ENCODE measurements at places on chromosomes 1 and 21.

GRCh38 chr1:179440971-179441370 lies 75.2 kb downstream of the AXDND1 start:
- no peak for DNase-seq

DNA sequence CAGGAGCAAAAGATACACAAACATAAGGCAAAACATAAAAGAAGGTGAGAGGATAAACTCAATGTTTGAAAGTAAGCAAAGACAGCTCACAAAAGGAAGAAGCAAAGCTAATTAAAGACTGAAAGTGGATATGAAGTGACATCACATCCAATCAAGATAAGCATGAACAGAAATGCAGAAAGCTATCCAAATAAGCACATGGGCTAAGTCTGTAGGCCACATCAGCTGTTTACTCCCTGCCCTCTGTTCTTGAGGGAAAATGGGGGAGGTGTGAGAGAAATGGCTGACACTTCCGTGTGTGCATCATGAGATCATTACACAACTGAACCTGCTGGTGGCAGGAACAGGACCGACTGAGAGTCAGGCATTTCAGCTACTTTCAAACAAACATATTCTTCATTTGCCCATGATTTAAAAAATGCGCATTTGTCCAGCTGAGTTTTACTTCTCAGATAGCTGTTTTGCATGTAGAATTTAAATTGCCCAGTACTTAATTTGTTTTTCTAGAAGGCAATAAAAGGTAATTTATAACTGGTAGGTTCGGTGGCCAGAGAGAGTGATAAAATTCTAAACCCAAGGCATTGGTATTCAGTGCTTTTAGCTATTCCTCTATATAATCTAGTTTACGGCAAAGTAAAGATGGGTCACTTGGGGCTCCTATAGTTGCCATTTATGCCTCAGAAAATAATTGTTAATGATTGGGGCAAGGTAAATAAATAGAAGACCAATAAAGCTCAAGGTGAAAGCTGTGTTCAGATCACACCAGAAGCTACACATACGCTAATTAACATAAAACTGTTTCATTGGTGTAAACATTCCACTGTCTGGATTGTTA lies 27.2 kb upstream of the MAN1A2 start:
- DNase-seq, result no peak

DNA sequence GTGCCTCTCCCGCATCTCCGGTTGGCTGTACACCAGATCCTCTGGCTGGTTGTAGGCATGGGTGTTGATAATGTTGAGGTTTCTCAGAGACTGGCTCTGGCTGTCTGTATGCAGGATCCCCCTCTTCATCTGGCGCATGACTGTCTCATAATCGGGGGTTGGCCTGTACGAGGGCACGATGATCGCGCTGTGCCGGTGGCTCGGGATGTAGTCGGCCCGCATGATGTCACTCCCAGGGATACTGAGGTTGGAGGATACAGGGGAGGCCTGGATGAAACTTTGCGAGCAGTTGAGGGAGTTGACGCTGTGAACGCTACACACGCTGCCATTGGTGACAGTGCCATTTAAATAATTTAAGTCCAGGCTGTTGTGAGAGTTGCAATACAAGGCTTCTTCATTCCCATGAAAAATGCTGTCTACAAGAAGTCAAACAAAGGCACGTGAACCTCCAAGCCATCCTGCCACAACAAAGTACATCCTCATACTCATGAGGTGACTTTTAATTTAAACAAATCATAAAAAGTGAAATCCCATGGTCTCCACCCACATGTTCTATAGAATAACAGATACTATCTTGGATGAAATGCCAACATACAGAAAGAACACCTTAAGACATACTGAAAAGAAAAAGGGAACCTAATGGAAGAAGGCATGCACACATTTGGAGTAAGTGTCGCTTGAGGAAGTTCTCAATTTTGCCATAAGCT lies 103.6 kb downstream of the SMYD2 start:
- no peak for DNase-seq

DNA sequence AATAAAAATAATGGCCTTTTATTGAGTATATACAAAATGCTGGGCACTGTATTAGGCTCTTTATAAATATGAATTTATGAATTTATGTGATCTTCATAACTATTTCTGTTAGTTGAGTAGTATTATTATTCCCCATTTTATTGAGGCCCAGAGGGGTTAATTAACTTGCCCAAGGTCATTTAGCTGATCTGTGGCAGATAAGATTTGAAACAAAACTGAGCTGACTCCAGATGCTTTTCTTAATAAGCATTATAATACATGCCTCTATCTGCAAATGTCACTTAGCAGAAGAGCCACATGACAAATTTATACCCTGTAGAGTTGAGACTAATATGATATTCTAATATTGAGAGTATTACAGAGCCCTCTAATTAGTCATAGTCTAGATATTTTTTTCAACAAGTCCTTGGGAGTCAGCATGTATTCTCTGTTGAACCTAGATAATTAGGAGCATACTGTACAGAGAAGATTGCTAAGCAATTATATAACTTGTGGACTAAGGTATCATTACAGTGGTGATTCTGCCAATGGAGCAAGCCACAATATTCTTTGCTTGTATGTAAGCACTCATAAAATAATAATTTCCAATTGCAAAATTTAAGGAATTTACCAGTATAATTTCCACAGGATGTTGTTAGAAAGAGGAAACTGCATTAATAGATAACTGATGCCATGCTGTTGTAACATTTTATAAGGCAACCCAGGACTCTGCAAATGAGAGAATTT lies 112.0 kb downstream of the LRRC40 start:
- no peak for DNase-seq

DNA sequence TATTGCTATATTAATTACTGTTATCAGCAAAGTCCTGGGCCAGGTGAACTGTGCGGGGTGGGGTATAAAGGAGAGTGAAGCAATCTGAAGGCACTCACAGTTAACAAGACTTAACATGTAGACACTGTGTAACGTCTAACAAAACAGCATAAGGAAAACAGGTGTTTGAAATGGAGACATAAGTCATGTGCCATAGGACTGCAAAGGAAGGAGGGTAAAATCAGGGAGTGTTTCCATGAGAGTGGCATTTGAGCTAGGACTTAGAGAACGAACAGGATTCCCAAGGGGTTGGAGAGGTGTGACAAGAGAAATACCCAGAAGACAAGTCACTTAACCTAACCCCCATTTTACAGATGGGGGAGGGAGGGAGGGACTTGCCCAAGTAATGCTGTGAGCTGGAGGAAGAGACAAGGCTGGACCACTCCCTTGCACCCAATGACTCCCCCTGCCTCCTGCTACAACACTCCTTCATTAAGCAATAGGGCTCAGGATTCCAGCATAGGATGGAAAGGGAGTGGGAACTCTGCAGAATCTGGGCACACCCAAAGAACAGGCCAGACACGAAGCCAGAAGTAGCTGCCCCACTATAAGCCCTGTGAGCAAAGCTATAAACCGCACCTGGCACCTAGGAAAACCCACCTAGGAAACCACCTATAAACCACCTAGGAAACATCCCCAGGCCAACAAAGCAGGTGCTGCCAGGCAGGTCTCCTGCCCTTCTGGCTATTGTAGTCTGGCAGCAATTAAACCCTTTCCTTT lies 6.6 kb downstream of the PEF1 start:
- DNase-seq, result no peak

GRCh38 chr1:34371829-34372532 lies 195.3 kb downstream of the C1orf94 start:
- no peak for DNase-seq

- DNase-seq, result no peak
Measured at GRCh38 chr1:29412591-29412990, 176.3 kb downstream of the PTPRU start.

DNA sequence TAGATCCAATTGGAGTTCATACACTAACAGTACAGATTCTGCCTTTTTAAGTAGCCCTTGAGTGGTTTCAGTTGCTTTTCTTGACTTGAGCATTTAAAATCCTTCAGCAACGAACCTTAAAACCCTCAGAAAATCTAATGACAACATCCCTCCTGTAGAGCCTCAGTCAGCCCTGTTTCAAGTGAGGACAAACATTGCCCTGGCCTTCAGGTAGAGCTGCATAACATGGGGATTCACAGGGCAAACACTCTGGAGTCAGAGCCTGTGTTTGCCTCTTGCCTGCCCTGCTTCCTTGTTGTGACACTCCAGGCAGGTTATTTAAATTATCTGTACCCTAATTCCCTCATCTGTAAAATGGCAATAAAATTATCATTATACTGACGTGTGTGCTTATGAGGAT lies 96.1 kb upstream of the KCNA3 start:
- DNase-seq, result no peak

DNA sequence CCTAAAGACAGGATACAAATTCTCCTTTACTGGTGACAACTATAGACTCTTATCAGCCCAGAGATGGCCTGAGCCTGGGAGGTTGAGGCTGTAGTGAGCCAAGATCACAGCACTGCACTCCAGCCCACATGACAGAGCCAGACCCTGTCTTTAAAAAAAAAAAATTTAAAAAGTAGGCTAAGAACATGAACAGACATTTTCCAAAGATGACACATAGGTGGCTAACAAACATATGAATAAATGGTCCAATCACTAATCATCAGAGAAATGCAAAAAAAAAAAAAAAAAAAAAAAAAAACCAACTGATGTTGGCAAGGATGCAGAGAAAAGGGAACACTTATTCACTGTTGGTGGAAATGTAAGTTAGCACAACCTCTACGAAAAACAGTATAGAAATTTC lies 65.0 kb downstream of the TOR3A start:
- no peak for DNase-seq
